Ureter (tissue), 1 donor: ENCODE measurements at places on chromosomes 11 and 22. TPM values are rescaled to one million over a fixed set of nuclear protein-coding genes. Genes with fewer than 3 reads are reported as not detected.

- no peak for DNase-seq
Measured at GRCh38 chr11:15558513-15559181, 443.9 kb downstream of the INSC start.

DNA sequence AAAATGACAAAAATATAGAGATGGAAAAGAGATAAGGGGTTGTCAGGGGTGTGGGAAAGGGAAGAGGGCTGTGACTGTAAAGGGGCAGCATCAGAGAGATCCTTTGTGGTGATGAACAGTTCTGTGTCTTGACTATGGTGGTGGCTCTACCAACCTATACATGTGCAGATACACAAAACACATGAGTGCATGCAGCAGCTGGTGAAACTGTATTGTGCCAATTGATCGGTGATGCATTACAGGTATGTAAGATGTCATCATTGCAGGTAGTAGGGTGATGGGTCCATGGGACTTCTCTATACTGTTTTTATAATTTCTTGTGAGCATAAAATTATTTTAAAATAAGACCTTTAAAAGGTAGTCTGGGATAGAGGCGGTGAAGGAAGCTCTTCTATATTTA is 24.1 kb upstream of the ZDHHC13 start:
- no peak for DNase-seq

GRCh38 chr22:29370537-29370936 is 17.8 kb downstream of the AP1B1 start:
- DNase-seq, result no peak

GRCh38 chr11:37353192-37353591 is 755.2 kb upstream of the RAG2 start:
- no peak for DNase-seq

Gene GRAMD4
- total RNA-seq, result 34.9 TPM

GRCh38 chr11:47225552-47226400 is 11.0 kb downstream of the DDB2 start:
- no peak for DNase-seq

DNA sequence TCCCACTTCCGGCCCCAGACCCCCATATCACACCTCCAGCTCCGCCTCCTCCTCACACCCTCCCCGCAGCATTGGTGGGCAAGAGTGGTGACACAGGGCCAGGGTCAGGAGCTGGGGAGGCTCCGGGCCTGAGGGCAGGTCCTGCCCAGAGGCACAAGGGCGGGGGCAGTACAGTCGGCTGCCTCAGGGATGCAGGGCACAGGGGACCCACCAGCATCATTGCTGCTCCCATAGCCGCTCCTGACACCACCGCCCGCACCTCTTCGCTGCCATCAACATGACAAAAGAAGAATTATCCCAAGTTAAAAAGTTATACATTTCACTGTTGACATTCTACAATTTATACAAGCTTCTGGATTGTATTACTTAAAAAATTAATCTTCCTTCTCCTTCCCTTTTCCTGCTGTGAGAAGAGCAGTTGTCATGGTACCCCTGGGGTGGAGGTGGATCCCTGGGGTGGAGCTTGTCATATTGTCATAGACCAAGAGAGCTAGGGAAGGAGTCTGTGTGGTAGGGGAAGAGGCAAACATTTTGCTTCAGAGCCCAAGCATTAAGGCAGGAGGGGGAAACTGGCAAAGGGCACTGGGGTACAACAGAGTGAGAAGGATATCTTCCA is 4.1 kb downstream of the SBF2 start:
- DNase-seq, result no peak

Gene OR5AK2
- not detected for total RNA-seq

DNA sequence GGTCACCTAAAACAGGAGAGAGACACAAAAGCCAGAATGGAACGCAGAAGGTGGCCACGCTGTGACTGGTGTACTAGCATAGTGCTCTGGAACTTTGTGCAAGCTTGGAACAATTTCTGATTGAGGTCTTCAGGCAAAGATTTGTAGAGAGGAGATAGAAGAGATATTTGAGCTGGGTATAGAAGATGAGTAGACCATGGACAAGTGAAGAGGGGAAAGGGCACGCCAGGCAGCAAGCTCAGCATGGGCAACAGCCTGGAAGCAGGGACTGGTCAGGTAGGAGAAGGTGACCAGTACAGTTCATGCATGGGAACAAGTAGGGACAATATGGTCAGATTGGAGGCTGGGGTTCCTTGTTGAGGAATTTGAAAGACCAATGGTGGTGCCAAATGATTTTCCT is 24.4 kb downstream of the MYO18B start:
- DNase-seq, result no peak

DNA sequence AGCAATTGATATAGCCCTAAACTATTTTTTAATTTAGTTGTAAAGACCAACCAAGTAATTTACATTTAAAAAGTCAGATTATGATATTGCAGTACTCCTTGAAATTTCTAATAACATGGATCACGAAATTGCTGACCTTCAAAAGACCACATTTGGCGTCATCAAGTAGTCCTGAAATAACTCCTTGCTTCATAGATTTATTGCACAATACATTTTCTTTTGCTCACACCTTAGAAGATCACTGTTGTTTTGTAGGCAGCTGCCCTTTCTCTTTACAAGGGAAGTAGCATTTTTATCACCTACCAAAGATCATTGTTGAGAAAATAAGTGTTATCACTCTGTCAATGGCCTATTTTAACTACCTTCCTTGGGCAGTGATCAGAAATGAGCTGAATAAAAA is 815.8 kb downstream of the METTL15 start:
- no peak for DNase-seq

DNA sequence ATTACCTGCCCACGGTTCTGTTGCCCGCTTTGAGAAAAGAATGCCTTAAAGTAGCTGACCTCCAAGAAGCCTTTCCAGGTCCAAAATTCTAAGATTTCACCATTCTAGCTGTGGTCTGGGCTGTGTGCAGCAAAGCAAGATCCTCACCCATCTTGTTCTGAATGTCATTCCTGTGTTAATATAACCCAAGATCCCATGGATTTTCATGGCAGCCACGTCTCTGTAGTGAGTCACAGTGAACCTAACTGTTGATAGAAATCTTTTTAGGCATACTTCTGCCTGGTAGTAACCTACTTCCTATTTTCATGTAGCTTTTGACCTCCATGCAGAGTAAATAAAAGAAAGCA is 210.0 kb downstream of the NAV2 start:
- no peak for DNase-seq

GRCh38 chr11:114287154-114287553 is 9.0 kb upstream of the NNMT start:
- DNase-seq, result no peak

Gene MYRF
- total RNA-seq, result 4.7 TPM

GRCh38 chr11:65526744-65527143 is 1.9 kb downstream of the SCYL1 start:
- DNase-seq, result no peak

GRCh38 chr22:46742576-46743221 is 4.6 kb upstream of the CERK start:
- DNase-seq, result no peak

Gene CARD16
- 14.3 TPM for total RNA-seq

- no peak for DNase-seq
Measured at GRCh38 chr22:41094041-41094593, 1.7 kb downstream of the EP300 start.

Gene KCTD14
- total RNA-seq, result 7.6 TPM

DNA sequence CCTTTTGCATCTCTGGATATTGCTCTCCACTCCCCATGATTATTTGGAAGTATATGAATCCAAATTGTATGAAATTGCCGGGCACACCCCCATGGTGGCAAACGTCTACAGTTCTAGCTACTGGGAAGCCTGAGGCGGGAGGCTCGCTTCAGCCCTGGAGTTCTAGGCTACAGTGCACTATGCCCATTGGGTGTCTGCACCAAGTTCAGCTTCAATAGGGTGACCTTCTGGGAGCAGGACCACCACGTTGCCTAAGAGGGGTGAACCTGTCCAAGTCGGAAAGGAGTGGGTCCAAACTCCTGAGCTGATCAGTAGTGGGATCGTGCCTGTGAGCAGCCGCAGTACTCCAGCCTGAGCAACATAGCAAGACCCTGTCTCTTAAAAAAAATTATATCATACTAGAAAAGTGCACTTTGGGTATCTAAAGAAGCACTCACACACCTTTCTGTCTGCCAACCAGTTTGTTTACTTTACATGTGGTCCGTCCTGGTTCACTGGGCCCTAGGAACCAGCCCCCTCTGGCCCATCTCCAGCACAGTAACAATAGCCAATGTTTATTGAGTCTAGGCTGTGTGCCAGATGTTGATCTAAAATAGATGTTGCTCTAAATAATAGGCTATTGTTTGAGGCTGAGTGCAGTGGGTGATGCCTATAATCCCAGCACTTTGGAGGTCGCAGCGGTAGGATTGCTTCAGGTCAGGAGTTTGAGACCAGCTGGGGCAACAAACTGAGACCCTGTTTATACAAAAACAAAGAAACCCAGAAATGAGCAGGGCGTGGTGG is 16.4 kb upstream of the KAT5 start:
- DNase-seq, result no peak

- no peak for DNase-seq
Measured at GRCh38 chr11:44883277-44883676, 67.4 kb downstream of the TP53I11 start.

DNA sequence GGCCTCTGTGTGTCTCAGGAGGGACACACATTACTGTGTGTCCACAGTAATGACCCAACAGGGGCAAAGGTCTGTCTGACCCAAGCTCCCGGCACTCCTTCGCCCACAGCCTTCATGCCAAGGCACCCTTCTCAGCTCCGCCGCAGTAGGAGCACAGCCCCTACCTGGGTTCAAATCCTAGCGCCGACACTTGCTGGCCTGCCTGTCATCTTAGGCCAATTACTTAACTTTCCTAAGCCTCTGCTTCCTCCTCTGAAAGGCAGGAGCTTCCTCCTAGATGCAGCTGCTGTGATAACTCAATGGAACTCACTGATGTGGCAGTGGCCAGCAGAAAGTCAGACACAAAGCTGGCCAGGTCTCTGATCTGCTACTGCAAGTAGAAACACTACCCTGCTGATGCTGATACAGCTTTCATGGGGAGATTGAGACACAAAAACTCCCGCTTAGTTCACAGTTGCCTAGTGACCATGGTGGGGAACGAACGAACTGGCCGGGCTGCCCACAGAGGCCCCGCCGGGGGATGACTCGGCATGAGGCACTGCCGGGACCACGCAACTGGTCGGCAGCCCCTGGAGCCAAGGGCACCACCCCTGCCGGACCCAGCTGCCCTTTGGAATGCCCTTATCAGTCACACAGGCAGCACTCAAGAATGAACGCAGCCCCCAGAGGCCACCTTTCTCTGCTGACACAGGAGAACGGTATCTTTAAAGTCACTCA is 8.1 kb downstream of the EHD1 start:
- no peak for DNase-seq

Gene ATP5MG
- total RNA-seq, result 174 TPM

GRCh38 chr11:6413791-6414201 is 5.1 kb downstream of the APBB1 start:
- DNase-seq, result no peak

Gene APBB1
- total RNA-seq, result 24.9 TPM

- DNase-seq, result no peak
Measured at GRCh38 chr11:119876841-119877240, 147.8 kb upstream of the NECTIN1 start.

- DNase-seq, result no peak
Measured at GRCh38 chr11:45288339-45288738, 2.2 kb upstream of the SYT13 start.

Gene SAA4
- not detected for total RNA-seq

- no peak for DNase-seq
Measured at GRCh38 chr22:40703174-40703573, 23.9 kb downstream of the MCHR1 start.

DNA sequence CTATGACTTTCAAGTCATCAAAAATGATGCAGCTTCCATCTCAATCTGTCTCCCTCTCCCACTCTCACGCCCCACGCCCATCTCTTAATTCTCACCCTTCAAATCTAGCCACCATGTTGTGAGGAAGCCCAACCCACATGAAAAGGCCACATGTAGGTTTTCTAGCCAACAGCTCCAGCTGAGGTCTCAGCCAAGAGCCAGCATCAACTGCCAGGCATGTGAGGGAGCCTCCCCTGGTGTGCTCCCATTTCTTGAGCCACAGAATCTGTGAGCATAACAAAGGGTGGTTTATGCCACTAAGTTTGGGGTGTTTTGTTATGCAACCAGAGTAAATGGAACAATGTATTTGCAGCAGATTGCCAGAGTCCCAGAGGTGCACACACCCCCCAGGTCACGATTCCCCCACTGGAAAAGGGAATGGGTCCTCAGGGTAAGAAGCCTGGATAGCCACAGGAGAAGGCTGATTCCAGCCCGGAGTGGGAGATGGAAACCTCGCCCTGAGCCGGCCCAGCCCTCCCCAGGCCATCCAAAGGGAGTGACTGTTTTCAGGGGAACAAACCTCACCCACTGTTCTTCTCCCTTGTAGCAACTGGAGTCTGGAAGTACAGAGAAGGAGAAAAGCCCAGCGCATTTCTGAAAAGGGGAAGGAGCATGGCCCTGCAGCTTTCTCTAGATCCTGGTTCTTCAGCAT is 20.0 kb upstream of the LINC01488 start:
- DNase-seq, result no peak

GRCh38 chr11:5420993-5421392 is 918 bp upstream of the OR51Q1 start:
- DNase-seq, result no peak

GRCh38 chr11:76629116-76629852 is 41.3 kb downstream of the LRRC32 start:
- DNase-seq, result peak; percentile 60

Gene NEFH
- 0.86 TPM for total RNA-seq

GRCh38 chr11:82978422-82979099 is 77.0 kb downstream of the DDIAS start:
- no peak for DNase-seq

DNA sequence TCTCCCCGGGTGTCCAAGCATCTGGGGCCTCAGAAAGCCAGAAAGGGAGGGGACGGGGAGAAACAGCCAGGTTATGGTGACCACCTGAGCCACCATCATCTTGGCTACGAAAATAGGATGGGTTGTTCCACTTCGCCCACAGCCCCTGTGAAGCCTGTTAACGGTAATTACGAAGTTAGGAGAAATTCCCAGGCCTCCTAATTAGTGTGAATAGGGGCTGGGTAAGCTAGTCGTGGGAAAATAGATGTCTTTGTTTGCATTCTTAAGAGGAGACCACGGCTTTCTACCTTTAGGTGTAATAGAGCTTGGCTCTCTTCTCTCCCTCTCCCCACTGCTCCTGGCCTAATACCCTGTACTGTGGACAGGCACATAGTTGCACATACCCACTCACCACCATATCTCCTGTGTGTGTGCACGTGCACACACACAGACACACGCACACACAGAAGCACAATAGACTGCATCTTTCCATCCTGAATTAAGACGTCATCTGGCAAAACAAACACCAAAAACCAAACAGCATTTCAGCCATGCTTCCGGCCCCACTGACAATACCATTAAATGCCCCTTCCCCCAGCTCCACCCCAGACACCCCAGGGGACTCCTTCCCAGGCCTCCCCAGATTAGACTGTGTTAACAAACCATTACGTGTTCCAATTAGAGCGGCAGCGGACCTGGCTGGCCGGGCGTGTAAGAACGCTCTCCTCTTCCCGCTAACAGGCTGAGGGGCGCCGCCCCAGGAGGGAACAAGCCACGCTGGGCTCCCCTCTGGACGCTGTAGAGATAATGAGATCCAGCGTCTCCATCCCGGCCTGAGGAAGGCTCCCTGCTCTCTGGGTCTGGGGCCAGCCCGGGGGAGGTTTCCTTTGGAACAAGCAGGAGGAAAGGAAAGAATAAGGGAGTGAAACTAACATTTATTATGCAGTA is 72.8 kb downstream of the TP53I11 start:
- DNase-seq, result no peak

- peak; percentile 56 for DNase-seq
Measured at GRCh38 chr11:19978668-19979518, 181.4 kb downstream of the DBX1 start.
